DMS53 (cell line): ENCODE measurements at places on chromosomes 16 and 17.

GRCh38 chr17:4019275-4019674 is 55.0 kb upstream of the ATP2A3 start:
- DNase-seq: no peak

GRCh38 chr17:50443505-50443974 is 17.5 kb downstream of the ACSF2 start:
- DNase-seq: peak; percentile 47

DNA sequence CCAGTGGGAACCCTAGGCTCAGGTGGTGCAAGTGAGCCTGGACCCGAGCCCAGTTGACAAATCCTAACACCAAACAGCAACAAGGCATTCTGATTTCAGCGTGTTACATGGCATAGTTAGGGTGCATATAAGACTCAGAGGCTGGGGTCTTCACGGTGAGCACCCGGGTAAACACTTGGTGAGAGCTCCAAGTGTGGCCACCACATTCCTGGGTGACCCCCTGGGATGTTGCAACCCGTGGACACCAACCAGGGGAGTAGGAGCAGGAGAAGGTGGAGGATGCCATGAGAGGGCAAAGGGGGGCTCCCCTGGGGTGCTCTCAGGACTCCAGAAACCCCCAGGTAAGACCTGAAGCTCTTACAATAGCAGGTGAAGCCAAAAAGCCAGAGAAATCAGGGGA is 69.9 kb upstream of the CDH5 start:
- DNase-seq: no peak

DNA sequence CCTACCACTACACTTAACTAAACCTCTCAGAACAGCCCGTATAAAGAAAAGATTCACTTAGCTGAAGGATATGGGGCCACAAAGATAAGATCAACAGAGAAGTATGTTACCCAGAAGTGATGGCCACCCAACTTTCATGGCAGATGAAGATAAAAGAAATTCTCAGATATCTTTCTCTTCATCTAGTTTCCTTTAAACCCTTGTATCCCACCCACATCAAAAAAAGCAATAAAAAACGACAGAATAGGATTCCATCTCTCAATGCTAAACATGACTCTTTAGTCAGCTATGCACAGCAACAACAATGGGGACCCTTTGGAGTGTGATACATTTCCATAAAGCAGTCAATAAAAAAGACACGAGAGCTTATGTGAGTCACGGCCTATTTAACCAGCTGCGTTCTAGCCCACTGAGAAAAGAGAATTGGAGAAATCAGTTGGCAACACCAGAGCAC is 86.6 kb downstream of the SNX11 start:
- peak; percentile 98 for DNase-seq

DNA sequence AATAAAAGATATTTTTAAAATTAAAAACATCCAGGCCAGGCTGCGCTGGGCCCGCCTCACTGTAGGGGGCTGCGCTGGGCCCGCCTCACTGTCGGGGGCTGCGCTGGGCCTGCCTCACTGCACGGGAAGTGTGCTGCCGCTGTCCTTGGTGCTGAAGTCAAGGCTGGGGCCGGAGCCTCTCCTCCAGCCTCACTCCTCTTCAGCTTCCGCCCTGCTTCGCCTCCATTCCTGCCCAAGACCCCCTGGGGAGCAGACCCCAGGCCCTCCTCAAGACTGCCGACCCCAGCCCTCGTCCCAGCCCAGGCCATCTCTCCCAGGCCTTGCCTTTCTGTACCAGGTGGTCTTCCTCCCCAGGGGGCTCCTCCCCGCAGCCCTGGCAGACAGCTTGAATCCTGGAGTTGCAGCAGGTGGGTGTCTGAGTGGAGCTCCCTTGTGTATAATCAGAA is 26.2 kb downstream of the ENDOV start:
- DNase-seq: no peak

- no peak for DNase-seq
These were observed 72.1 kb upstream of the LYRM9 start for GRCh38 chr17:27965224-27965623.

- no peak for DNase-seq
These were observed 22.2 kb upstream of the GGA2 start for GRCh38 chr16:23532448-23532847.

- DNase-seq: no peak
These were observed 48.5 kb downstream of the RBFOX3 start for GRCh38 chr17:79562192-79562930.

GRCh38 chr16:56981729-56982271 is 7.6 kb upstream of the NLRC5 start:
- no peak for DNase-seq

DNA sequence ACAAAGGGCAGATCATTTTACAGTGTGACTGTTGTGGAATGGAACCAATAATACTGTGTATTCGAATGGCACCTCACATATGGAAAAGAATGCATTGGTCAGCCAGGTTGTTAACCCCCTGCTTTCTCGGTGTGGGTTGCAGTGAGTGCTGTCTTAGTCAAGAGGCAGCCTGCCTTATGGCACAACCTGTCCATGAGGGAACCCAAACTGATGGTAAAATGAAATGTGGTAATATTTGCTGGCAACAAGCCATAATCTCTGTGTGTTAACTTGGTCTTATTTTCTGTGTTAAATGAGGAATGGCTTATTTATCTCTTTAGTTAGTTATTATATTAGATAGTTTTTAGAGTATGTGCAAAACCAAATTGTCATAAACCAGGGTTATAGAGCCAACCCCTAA is 81.6 kb downstream of the TMC6 start:
- no peak for DNase-seq

- no peak for DNase-seq
These were observed 2.7 kb downstream of the CBX4 start for GRCh38 chr17:79836510-79836971.

DNA sequence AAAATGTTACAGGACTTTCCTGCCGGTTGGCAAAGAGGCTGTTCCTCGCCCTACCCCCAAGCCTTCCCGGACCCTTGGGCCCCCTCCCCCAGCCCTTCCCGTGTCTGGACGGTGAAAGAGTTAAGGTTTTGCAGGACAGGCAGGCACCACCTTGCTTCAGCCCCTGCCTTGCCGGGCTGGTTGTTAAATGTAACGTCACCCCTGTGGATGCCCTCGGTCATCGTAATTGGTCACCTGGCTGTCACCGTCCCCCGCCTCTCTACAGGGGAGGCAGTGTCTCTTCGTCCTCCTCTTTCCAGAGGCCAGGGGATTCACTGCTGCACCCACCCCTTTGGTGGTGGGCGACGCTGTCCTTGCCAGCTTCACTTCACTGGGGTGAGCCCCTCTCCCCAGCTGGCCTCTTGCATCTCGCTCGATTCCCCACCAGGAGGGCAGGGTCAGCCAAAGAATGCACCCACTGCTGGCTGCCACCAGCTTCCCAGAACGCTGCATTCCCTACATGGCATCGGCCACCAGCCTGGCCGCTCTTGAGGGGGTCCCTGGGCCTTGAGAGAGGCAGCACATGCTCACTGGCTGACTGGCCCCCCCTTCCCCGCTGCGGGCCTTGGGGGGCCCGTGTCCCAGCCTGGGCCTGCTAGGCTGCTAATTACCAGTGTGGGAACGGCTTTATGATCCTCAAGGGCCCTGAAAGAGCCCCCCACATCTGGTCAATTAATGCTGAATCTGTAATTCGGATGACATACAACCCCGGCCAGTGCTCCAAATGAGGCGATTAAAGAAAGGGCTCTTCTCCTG is 25.2 kb upstream of the GSE1 start:
- DNase-seq: no peak

- DNase-seq: peak; percentile 49
These were observed 69.3 kb downstream of the WWP2 start for GRCh38 chr16:69831212-69832123.

- DNase-seq: no peak
These were observed 2.5 kb upstream of the TMUB2 start for GRCh38 chr17:44184212-44184810.

DNA sequence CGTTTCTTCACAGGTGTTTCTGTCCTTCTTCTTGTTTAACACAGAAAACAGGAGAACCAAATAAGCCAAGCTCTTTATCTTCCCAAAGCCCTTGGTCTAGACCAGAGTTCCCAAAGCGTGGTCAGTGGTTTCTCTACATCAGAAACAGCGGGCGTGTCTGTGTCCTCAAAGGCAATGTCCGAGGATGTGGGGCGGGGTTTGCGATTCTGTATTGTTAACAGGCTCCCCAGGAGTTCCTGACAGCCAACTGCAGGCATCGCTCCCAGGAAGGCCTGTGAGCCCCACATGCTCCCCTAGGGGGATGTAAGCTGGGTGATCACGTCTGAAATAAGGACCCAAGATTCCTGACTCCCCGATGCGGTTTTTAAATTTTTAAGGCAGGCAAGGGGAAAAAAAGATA is 28.4 kb upstream of the SLC25A19 start:
- no peak for DNase-seq

DNA sequence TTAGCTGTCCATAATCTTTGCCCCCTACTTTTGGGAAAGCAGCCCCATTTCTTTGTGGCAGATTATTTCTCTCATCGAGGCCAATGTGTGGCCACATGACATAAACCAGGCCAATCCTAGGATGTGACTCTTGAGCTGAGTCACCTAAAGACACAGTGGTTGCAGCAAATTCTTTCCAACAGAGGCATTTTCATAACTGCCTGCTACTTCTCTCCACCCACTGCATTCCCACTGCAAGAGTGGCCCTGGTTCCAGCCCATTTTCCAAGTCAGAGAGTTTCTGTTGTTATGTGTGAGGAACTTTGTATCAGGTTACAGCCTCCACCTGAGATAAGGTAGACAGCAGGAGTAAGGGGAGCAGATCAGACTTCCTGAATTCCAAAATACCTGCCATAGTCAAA is 195.2 kb downstream of the RGS9 start:
- no peak for DNase-seq

DNA sequence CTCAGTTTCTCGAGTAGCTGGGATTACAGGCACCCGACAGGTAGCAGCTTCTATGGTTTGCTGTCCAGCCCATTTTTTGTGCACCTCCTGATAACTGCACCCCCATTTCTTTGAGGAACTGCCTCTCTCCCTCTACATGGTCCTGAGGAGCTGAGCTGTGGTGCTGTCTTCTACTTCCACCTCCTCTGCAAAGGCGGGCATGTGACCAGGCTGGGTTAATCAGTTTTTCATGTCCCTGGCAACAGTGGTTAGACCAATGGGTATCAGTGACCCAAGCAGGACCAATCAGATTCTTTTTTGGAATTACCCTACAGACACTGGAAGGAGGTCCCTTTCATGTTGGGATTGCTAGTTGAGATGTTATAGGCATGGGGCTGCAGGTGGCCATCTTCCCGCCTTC is 41.3 kb downstream of the TBX21 start:
- DNase-seq: peak; percentile 44

DNA sequence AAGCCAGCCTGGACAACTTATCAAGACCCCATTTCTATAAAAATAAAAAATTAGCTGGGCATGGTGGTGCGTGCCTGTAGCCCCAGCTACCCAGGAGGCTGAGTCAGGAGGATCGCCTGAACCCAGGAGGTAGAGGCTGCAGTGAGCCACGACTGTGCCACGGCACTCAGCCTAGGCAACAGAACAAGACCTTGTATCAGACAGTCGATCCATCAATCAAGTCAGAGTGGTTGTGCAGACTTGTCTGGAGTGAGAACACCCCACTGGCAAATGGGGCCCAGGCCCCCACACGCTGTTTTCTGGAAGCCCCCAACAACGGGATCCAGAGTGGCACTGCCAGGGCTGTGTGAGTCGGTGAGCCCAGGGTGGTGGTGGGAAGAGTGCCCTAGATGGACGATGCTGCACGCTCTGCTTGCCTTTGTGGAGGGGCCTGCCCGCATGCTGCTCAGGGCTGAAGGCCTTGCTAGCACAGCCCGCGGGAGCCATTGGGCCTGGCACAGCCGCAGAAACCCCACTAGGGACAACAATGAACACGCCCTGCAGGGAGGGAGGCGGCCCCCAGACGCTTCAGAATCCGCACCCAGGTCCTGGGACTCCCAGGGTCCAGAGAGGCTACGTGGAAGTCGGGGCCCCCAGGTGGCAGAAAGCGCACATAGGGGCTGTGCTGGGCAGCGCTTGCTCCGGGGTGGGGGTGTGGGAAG is 80.1 kb upstream of the GNG13 start:
- DNase-seq: no peak

DNA sequence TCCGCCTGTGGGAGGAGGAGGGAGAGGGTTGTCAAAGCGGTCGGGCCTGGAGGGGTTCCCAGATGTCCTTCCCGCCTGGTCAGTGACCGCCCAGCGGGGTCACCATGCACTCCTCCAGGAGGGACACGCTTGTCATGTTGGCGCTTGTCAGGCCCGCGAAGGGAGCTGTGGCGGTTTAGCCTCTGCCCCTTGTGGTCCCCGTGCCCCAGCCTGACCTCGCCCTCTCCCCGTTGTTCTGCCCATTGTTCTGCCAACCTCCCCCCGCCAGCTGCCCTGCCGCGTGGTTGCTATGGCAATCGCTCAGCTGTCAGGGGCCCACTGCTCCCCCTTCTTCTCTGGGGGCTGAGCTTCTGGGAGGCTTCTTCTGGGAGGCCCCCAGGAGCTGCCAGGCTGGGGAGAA is 146.4 kb upstream of the CIBAR2 start:
- no peak for DNase-seq
